Eye (tissue), 1 donor: ENCODE measurements at places on chromosomes 16 and 17.

GRCh38 chr16:10608687-10609401, 28.4 kb upstream of the EMP2 start:
- DNase-seq: no peak

DNA sequence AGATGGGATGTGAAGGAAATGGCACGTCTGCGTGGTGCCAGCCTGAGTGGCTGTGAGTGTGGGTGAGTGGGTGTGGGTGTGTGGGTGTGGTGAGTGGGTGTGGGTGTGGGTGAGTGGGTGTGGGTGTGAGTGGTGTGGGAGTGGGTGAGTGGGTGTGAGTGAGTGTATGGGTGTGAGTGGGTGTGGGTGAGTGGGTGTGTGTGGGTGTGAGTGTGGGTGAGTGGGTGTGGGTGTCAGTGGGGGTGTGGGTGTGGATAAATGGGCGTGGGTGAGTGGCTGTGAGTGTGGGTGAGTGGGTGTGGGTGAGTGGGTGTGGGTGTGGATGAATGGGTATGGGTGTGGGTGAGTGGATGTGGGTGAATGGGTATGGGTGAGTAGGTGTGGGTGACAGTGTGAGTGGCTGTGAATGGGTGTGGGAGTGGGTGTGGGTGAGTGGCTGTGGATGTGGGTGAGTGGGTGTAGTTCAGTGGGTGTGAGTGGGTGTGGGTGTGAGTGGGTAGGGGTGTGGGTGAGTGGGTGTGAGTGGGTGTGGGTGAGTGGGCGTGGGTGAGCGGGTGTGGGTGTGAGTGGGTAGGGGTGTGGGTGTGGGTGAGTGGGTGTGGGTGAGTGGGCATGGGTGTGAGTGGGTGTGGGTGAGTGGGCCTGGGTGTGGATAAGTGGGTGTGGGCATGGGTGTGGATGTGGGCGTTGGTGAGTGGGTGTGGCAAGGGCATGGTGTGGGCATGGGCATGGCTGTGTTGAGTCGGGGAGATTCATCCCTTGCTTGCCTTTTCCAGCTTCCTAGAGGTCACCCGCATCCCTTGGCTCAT, 80.8 kb downstream of the ZDHHC7 start:
- no peak for DNase-seq

GRCh38 chr16:18804540-18804939, 3.2 kb upstream of the ARL6IP1 start:
- DNase-seq: no peak

- DNase-seq: no peak
Measured at GRCh38 chr17:9763643-9764042, 27.7 kb downstream of the DHRS7C start.

DNA sequence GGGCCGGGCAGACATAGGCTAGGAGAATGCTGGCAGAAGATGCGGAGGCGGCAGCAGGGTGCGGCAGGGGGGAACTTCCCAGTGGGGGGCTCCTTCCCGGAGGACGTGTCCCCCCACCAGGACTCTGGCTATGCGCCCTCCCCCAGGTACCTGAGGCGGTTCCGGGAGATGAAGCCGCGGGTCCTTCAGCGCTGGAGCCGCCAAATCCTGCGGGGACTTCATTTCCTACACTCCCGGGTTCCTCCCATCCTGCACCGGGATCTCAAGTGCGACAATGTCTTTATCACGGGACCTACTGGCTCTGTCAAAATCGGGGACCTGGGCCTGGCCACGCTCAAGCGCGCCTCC, 3.4 kb downstream of the WNK4 start:
- no peak for DNase-seq

DNA sequence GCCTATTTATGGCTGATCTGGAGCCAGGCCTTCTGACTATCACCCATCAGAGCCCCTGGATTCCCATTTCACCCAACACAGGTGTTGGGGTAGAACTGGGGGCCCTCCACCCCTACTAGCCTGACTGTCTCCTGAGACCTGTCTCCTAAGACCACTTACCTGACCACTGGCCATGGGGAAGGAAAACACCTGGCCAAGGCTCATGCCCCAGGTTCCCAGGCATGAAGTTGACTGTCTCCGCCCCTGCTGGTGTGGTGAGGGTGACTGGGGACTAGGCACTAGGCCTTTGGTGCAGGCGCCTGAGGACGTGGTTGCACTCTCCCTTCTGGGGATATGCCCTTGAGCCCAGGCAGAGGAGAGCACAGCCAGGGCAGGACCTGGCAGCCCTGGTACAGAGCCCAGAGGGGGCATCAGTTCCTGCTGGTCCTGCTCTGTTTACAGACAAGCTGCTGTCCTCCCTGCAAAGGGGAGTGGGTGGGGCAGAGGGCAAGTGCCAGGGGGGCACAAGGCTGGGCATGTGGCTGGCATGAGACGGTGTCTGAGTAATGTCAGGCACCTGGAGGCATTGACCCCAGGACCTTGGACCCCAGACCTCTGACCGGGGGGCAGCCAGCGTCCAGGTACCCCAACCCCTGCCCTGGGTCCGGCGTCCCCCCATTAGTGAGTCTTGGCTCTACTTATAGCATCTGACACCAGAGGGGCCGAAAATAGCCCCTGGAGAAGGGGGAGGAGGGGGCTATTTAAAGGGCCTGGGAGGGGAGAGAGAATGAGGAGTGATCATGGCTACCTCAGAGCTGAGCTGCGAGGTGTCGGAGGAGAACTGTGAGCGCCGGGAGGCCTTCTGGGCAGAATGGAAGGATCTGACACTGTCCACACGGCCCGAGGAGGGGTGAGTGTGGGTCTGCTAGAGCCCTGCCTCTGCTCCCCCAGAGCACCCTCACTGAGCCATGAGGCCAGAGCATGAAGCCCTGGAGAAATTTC, at the start of gene TCAP:
TSS of gene TCAP (plus strand) at position 769 of the 981 bp plus-strand sequence. CDS start at position 780, 11 bp downstream.
- DNase-seq: no peak

DNA sequence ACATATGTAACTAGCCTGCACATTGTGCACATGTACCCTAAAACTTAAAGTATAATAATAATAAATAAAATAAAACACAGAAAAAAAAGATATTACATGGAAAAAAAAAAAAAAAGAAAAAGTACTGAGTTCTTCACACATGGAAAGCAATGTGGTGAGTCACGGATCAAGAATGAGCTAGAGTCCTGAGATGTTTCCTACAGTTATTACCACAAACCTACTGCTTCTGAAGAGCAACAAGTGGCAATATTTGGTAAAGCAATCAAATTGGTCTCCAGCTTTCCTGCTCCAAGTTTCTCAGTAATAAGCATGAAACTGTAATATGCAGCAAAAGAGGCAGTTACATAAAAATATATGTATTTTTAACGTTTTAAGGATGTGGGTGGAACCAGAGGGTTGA, 223.3 kb upstream of the SALL1 start:
- no peak for DNase-seq

GRCh38 chr17:47962901-47963300, 5.2 kb upstream of the PRR15L start:
- DNase-seq: no peak

DNA sequence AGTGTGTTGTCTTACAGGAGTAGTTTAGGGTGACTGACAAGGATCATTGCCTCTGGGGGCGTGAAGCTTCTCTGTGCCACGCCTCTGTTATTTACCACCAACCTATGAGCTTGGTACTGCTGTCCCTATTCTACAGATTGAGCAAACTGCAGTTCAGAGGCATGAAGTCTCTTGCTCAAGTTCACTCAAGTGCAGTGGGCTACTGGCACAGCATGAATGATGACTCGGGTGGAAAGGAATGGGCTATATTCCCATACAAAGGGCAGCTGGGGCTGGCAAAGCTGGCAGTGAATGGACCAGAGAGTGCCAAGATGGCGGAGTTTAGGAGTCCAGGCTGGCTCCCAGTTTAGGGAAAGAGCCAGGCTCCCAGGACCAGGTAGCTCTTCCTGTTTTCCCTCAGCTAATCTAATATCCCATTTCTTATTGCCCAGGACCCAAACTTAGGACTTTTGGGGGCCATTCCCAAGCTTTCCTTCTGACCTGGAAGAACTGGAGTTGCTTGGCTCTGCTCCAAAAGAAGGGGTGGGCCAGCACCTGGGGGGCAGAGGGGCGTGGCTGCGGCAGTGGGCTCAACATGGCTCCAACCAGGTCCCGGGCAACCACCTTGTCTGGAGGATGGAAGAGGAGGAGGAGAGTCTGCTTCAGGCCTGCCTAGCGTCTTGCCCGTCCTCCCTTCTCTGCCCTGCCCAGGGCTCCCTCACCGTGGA, 12.9 kb downstream of the PLK1 start:
- no peak for DNase-seq

DNA sequence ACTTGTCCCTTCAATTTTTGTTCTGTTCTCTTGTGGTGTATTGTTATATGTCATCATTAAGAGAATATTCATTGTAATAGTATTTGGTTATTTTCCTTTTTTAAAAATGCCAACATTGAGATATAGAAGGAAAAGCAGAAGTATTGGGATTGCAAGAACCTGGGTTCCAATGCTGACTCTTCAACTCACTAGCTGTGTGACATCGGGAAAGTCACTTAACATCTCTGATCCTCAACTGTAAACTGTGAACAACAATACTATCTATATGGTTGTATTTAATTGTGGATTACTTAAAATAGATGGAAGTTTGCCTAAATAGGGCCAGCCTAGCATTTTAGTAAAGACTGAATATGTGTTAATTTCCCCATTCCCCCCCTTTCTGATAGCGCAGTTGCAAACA, 55.8 kb downstream of the TMEM186 start:
- DNase-seq: no peak

- no peak for DNase-seq
Measured at GRCh38 chr17:3847165-3847670, 1.2 kb upstream of the NCBP3 start.
